ENCODE measurements at places on chromosomes 12 and 14. TPM values are rescaled to one million over a fixed set of nuclear protein-coding genes. Genes with fewer than 3 reads are reported as not detected.

The LGR5 gene
- total RNA-seq = not detected

The LRTM2 gene
- not detected for total RNA-seq

The C12orf50 gene
- total RNA-seq = not detected

DNA sequence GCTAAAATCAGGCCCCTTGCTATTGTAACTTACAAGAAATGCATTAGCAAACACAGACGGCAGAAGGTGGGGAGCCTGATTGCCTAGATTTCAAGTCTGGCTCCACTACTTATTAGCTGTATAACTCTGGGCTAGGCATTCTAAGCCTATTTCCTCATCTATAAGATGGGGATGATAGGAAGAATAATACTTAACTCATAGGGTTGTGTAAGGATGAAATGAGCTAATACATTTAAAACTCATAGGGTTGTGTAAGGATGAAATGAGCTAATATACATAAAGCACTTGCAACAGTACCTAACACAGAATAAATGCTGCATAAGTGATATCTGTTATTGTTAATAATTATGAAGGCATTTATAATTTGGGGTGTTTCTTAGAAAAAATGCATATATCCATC is 60.1 kb upstream of the DIO2 start:
- no peak overlapping the region for H3K27ac ChIP-seq
- no peaks in the 10 kb centered on the region for H3K27me3 ChIP-seq
- DNase-seq = peak; percentile 11
- H3K36me3 ChIP-seq = no peaks in the 10 kb centered on the region
- peaks cover 1% of the 10 kb centered on the region for H3K4me1 ChIP-seq
- H3K4me3 ChIP-seq = no peak overlapping the region

GRCh38 chr12:100674036-100674888 is 100.8 kb downstream of the GAS2L3 start:
- no peak for DNase-seq
- peaks cover 6% of the 10 kb centered on the region for H3K27me3 ChIP-seq
- no peaks in the 10 kb centered on the region for H3K36me3 ChIP-seq
- no peaks in the 10 kb centered on the region for H3K4me1 ChIP-seq

DNA sequence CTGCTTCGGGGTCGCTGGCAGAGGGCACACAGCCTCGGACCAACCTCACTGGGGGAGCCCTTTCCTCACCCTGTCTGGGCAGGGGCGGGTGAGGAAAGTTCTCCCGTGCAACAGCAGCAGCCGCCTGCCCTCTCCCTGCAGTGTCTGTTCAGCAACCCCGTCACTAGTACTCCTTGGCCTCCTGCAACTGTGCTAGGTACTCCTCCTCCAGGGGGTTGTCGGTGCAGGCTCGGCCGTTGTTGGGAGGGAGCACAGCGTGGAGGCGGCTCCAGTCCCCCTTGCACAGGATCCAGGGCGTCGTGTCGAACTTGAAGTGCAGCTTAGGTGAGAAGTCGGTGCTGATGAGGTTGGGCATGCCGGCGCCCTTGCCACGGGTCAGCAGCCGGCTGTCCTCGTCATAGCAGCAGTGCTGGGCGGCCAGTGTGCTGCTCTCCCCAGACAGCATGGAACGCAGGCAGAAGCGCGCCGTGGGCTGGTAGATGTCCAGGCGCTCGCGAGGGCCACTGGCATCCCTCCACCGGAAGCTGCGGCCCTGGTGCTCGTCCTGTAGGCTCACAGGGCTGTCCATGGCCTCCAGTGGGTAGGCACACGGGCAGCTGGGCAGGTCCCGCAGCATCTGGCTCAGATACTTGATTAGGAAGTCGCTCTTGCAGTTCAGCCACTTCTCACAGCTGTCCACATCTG is 17.7 kb downstream of the AHSA1 start:
- H3K27me3 ChIP-seq = peaks cover 19% of the 10 kb centered on the region
- no peaks in the 10 kb centered on the region for H3K4me1 ChIP-seq
- H3K4me3 ChIP-seq = no peak overlapping the region
- no peak overlapping the region for H3K27ac ChIP-seq
- DNase-seq = no peak

DNA sequence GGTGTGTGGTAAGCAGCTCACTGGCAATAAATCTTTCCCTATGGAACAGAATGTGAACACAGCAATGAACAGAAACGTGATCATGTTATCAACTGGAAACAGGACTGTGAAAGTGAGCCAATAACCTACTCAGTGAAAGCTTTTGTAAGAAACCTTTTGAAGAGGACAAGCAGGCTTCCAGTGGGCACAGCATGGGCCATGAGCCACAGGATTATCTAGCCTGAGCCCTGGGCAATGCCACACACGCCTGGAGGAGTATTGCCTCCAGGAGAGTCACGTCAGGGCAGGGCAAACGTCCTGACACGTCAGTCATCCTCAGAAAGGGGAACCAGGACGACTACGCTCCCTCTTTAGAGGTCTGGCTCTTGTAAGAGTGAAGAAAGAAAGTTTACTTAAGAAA is 32.3 kb downstream of the NRDE2 start:
- no peaks in the 10 kb centered on the region for H3K27me3 ChIP-seq
- H3K4me1 ChIP-seq = peaks cover 3% of the 10 kb centered on the region
- H3K27ac ChIP-seq = no peak overlapping the region

- H3K4me3 ChIP-seq = no peak overlapping the region
- no peak overlapping the region for H3K27ac ChIP-seq
- no peak for DNase-seq
- H3K36me3 ChIP-seq = no peaks in the 10 kb centered on the region
- H3K4me1 ChIP-seq = no peaks in the 10 kb centered on the region
Measured at GRCh38 chr14:101716956-101717662, 44.4 kb upstream of the PPP2R5C start.

Measured in IMR-90 (cell line).